ENCODE measurements at places on chromosomes 16 and 17.

DNA sequence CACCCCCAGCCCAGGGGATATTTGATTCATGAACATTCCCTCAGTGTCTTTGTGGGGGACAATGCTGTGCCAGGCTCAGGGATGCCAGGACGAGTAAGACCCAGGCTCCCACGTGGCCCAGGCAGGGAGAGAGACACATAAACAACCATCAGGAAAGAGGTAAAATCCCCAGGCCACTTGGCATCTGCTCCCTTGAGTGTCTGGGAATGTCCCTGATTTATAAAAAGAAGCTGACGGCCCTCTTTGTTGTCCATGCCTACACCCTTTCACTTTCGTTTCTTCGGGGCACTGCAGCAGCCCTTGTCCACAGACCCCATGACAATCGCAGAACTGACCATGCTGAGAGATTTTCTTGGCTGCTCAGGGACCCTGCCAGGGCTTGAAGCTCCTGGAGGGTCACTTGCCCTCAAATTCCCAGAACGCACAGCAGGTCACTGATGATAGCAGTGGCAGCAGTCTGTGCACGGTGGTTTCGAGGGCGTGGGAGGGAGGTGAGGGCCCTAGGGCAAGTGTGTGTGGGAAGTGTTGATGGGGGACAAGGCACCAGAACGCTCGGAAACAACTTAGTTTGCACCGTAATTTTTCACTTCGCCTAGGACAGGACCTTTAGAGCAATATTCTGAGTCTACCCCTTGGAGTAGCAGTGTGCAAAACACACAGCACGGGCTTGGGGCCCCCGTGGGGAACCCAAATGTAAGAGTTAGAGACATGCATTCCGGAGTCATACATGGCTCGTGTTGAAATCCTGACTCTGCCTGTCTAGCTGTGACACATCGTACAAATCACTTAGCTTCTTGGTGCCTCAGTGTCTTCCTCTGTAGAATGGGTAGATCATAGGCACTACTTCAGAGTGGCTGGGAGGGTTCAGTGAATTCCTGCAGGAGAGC is 4.7 kb downstream of the NOD2 start:
- peak; percentile 55 for DNase-seq

DNA sequence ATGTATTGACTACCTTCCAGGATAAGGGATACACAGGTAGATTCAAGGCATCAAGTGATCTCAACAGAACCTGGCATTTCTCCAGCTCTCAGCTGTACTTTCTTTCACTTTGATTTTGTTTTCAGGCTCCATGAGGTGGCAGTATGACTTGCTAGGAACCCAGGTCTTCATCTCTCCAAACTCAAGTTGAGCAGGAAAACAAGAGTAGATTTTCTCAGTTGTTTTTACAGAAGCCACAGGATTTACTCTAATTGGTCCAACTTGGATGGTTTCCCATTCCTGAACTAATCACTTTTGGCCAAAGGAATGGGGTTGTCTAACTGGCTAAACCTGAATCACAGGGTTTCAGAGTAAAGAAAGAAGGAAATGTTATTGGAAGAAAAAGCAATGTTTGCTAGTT is 146.6 kb downstream of the TRIM37 start:
- DNase-seq: no peak

- DNase-seq: no peak
These were observed 22.2 kb downstream of the SLC43A2 start for GRCh38 chr17:1606352-1606985.

GRCh38 chr16:59392911-59393310 is 658.8 kb upstream of the GOT2 start:
- no peak for DNase-seq

- no peak for DNase-seq
These were observed 132.5 kb downstream of the CNTNAP4 start for GRCh38 chr16:76409706-76410105.

GRCh38 chr16:10256784-10257641 is 74.8 kb upstream of the GRIN2A start:
- DNase-seq: peak; percentile 40

DNA sequence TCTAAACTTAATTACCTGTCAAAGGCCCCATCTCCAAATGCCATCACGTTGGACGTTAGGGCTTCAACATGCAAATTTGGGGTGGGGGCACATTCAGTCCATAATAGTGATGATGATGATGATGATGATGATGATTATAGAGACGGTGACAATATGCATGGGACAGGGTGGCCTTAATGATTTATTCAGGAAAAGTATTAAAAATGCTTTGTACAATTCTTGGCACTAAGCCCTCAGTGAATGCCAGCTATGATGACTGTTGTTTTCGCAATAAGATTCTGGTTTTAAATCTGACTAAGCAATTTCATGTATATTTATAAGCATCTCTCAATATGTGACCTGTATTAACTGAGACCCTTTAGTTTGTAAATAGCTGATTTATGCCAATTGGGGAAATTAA is 106.3 kb downstream of the C16orf95 start:
- no peak for DNase-seq

DNA sequence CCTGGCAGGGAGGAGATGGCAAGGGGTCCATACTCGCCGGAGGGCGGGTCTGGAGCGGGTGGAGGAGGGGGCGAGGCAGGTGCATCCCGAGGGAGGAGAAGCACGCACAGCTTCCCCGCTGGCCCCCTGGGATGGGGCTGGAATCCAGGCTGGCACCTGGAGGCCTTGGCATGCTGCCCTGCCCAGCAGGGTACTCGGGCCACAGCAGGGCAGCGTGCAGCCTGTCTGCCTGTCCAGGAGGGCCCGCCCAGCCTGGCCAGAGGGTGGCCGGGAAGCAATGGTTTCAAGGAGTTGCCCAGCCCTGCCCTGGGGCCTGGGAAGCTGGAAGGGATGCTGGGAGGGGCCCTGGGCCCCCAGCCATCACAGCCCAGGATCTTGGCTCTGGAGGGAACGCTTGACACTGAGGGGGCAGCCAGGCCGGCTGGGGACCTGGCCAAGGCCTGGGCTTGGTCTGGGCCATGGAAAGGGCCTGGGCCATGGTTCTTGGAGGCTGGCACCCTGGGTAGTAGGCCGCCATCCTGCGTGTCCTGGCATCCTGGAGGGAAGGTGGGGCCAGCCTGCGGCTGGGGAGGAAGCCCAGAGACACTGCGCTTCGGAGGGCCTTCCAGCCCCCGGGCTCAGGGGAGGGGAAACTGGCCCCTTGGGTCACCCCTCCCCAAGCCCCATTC is 1.1 kb downstream of the GLIS2 start:
- DNase-seq: no peak

- no peak for DNase-seq
These were observed 299.3 kb upstream of the PSMD7 start for GRCh38 chr16:73997340-73997711.

- no peak for DNase-seq
These were observed 425.1 kb downstream of the MAF start for GRCh38 chr16:79175286-79176057.

- DNase-seq: no peak
These were observed 5.1 kb downstream of the CEMP1 start for GRCh38 chr16:2526135-2526534.

- no peak for DNase-seq
These were observed 3.4 kb upstream of the SOX15 start for GRCh38 chr17:7593296-7593695.

DNA sequence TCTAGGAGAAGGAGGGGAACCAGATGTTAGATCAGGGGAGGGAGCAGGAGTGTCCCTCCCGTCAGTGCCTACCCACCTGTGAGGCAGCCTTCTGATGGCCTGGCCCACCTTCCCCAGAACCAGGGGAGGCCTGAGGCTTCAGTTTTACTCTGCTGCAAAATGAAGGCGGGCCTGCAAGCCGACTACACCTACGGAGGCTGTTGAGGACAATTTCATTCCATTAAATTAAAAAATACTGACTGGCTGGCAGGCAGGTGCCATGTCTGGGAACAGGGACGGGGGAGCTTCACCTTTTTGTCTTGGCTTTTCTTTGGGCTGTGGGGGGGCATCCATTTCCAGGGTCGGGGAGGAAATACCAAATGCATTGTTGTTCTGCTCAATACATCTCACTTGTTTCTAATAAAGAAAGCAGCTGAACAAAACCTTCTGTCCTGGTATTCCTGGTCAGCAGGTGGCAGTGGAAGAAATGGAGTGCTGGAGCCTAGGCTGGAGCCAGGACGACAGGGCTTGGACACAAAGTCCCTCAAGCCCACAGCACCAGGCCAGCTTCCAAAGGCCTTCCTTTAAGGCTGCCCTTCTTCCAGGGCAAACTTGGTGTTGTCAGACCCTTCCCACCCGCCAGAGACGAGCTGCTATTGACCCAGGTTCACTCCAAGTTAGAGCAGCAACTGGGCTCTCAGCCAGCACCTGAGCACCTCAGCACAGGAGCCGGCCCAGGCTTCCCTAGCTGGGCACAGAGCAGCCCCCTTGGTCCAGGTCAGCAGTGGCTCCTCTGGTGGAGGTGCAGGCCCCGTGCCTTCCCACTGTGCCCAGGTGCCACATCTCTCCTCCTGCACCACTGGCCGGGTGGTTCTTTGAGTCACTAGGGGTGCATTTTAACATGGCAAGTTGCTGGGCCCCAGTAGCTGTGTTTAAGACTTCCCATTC is 23.5 kb downstream of the PLCD3 start:
- no peak for DNase-seq

DNA sequence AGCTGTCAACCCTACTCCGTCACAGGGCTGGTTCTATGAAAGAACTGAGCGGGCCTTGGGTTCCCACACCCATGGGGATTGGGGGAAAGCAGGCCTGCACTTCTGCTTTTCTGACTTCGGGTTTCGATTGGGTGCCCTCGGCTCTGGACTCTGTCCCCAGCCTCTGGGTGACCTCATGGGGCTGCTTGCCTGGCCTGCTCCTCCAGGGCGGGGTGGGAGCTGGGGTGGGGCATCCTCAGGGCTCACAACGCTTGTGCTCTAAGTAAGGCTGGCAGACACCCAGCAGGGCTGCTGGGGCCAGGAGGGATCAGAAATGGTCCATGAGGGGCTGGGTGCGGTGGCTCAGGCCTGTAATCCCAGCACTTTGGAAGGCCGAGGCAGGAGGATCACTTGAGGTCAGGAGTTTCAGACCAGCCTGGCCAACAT is 19.2 kb downstream of the ARHGAP27 start:
- no peak for DNase-seq

DNA sequence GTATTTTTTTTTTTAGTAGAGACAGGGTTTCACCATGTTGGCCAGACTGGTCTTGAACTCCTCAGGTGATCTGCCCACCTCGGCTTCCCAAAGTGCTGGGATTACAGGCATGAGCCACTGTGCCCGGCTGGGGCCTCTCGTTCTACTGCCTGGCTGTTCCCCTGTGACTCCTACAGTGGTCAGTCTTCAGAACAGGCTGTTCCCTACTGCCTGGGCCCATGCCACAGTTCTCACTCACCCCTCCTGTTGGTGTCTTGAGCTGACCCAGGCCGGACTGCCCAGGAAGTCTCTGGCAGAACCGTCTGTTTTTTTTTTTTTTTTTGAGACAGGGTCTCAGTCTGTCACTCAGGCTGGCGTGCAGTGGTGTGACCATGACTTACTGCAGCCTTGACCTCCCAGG is 3.3 kb downstream of the CDK3 start:
- DNase-seq: no peak

DNA sequence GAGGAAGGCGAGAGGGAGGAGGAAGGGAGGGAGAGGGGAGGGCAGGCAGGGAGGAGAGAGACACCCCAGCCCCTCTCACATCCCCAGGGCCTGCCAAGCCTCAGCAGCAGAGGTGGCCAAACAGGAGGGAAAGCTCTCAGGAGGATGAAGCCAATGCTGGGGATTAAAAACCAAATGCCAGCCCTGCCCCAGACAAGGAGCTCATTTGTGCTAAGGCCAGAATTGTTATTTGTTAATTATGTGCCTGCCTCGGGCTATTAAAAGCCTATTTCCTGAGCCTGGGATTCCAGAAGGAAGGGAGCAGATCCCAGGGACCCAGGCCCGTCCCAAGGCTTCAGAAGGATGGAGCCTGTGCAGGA is 27.9 kb upstream of the GINS2 start:
- no peak for DNase-seq

DNA sequence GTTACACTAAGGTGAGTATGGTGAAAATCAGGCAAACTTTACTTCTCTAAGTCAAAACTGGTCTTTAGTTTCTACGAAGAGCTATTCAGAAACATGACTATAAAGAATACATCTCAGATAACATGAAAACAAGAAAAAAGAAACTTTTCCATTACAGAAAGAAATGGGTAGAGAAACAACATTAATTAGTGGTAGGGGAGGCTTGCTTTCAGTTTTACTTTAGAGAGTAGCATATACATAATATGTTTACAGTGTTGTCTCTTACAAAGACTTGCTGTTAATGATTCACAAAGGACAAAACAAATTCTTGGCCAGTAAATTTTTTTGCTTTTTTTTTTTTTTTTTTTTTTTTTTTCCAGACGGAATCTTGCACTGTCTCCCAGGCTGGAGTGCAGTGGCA is 34.2 kb downstream of the CRLF3 start:
- no peak for DNase-seq

DNA sequence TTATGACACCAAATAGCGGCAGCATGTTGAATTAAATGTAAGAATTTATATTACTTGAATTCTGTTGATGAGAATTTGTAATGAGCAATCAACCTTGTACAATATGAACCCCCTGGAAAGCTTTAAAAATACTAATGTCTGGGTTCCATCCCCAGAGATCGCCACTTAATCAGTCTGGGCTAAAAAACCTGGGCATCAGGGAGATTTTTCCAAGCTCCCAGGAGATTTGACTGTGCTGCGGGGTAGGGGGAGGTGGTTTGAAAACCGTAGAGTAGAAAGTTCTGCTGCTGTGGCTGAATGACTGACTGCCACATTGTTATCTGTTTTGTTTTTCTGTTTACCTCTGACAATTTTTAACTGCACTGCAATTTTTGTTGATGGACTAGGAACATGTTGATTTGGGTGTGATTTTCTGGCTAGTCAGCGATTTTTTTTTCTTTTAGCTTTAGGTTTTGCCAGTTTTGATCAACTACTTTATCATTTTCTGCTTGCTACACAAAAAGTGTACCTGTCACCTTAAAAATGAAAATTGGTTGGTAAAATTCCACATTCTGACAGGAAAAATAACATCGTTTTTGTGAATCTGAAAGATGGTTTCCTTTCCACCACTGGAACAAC is 79.3 kb downstream of the PCTP start:
- no peak for DNase-seq

DNA sequence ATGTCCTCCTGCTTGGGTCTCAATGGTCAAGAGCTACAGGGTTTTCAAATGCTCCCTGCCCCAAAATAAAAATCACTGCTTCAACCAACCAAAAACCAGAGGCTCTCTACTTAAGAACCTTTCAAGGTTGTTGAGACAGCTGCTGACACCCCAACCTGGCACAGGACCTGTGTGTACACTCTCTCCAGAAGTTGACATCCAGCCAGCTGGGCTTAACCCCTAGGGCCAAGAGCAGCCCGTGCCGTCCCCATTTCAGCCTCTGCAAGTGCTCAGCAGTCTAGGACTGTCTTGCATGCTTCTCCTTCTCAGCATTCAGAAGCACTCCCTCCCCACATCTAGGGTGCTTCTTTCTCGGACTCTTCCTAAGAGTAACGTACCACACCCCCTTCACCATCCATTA is 59.0 kb upstream of the TRAP1 start:
- DNase-seq: no peak

GRCh38 chr16:50244504-50245416 is 21.6 kb upstream of the ADCY7 start:
- DNase-seq: no peak

- no peak for DNase-seq
These were observed 191.0 kb downstream of the PRKCA start for GRCh38 chr17:66493283-66494019.

GRCh38 chr16:69741951-69742904 is 12.5 kb downstream of the NOB1 start:
- DNase-seq: no peak
